Ascending aorta (tissue), 2 donors: ENCODE measurements at places on chromosomes 1 and 21. TPM values are rescaled to one million over a fixed set of nuclear protein-coding genes. Genes with fewer than 3 reads are reported as not detected.

GRCh38 chr1:29436181-29436785 is 200.0 kb downstream of the PTPRU start:
- DNase-seq, result no peak

The RCSD1 gene
- 36.8 TPM for total RNA-seq

The PTCH2 gene
- total RNA-seq, result not detected

The KRTAP12-2 gene
- not detected for total RNA-seq

The CD5L gene
- not detected for total RNA-seq

DNA sequence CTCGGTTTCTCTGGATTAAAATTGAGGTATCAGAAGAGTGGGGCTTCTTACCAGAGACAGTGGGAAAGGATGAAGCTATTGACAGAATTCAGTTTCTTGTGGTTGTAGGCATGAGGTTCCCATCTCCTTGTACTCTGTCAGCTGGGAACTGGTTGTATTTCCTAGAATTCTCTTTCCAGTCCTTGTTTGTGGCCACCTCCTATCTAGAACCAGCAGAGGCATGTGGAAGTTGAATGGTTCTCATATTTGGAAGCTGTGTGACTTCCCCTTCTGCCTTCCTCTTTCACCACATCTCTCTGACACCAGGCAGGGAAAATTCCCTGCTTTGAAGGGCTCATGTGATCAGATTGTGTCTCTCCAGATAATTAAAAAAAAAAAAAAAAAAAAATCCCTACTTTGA is 457.7 kb upstream of the ADAMTS5 start:
- DNase-seq, result no peak

The ZSWIM5 gene
- total RNA-seq, result 1.2 TPM

The ABCA4 gene
- not detected for total RNA-seq

The TESK2 gene
- total RNA-seq, result 0.32 TPM

The SFN gene
- total RNA-seq, result 17.8 TPM

DNA sequence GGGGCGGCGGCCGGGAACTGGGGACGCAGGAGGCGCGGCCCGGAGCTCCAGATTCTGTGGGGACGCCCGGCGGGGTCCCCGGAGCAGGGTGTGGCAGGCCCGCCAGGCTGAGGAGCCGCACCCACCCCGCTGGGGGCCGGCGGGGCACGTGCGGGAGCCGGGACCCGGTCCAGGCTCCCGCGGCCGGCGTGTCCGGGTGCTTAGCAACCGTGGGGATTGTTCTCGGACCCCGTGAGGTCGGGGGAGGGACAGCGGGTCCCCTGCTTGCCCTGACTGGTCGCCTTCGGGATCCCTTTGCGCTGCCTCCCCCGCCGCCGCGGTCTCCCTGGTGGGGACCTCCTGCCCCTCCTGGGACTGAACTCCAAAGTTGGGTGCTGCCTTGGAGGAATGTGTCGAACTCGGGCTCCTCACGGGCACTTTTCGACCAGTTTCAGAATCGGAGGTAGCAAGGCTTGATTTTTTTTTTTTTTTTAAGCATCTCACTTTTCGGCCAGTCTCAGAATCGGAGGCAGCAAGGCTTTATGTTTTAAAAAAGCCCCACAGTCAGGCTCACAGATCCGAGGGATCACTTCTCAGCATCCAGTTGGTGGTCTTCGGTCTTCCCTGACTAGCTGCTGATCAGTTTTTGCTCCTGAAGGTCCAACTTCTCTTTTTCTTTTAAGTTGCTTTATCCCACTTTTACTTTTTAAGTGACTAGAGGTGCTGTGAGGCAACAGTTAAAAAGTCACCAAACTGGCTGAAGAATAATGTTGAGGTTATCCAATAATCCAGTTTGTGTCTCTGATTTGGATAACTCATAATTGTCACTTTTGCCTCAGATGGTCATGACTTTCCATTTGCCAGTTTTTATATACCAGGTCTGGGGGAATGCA is 648 bp downstream of the FAM76A start:
- no peak for DNase-seq

DNA sequence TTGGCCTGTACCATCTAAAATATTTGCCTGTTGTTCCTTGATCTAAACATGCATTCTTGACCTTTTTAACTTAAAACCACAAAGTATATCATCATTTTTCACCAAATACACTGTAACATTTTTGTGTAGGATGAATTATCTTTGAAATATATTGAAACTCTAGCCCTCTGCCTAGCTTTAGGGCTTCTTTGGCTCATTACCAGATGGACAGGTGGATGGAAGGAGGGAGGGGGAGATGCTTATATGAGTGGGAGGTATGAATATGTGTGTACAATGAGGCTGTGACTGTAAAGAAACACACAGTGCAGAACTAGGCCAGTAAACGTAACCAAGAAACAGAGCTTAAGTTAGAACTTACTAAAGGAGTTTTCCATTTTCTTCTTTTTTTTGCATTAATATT is 118.5 kb downstream of the ESRRG start:
- DNase-seq, result no peak

DNA sequence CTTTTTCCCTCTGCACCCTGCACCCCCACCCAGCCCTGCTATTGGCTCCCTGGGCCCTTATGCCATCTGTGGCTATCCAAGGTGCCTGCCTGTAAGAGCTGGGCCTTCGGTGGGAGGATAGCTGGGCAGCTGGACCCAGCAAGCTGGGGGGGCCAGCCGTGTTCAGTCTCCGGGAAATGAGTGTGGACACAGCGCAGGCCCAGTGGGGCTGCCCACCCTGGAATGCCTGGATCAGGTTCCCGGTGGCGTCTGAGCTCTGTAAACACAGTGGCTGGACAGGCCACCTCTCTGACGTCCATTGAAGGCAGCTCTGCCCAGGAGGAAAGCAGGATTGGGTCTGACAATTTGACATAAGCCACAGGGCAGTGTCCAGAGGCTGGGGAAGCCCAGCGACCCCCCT is 127.8 kb downstream of the FOXD2 start:
- DNase-seq, result no peak

- DNase-seq, result no peak
Observed at GRCh38 chr1:59123081-59123681, 173.7 kb upstream of the FGGY start.

GRCh38 chr1:63906047-63906704 is 132.4 kb downstream of the ROR1 start:
- DNase-seq, result no peak

DNA sequence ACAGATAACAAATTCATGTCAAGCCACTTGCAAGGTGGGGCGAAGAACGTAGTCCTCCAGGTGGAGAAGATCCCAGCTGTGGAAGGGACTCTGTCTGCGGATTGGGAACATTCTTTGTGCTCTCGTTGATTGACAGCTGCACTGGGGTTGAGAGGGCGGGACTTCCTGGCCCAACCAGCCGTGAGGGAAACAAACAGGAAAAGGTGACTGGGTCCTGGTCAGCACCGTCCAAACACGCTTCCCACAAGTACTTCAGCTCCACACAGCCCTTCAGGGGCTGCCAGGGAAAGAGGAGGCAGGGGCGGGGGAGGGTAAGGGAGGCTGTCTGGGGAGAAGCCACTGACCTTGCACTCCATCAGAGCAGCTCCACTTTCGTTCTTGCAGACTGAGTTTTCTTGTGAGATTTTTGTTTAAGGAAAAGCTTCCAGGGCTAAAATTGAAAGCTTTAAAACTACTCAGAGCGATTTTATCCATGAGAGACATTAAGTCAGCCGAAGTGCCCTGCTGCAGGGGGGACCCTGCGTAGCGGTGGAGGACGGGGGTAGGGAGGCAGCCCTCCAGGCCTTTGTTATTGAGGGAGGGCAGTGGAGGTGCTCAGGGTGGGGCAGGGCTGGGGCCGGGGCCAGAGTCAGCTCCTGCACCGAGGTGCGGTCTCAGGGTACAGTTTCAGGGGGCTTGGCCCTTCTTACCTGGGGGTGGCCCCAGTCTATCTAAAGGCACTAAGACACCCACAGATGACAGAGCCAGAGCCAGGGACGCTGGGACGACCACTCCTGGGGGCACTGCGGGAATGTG is 21.6 kb upstream of the STUM start:
- DNase-seq, result no peak

GRCh38 chr1:228142155-228142691 is 2.1 kb downstream of the GUK1 start:
- DNase-seq, result no peak

The NBPF20 gene
- 2.0 TPM for total RNA-seq

The PDE9A gene
- 2.2 TPM for total RNA-seq

DNA sequence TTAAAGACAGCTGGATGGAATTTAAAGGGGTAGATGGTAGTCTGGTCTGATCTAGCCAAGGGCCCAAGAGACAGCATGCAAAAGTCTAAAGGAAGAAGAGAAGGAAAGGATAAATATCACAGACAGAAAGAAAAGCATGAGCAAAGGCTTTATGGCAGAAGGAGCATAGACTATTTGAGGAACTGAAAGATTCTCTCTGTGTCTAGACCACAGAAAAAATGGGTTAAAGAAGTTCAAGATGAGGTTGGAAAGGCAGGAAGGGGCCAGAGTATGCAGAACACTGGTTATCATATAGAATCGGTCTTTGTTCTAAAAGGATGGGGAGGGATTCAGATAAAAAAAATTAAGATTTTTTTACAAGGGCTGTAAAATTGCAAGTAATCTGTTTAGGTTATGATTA is 136.8 kb upstream of the SGIP1 start:
- DNase-seq, result no peak

The AKT3 gene
- total RNA-seq, result 38.0 TPM

DNA sequence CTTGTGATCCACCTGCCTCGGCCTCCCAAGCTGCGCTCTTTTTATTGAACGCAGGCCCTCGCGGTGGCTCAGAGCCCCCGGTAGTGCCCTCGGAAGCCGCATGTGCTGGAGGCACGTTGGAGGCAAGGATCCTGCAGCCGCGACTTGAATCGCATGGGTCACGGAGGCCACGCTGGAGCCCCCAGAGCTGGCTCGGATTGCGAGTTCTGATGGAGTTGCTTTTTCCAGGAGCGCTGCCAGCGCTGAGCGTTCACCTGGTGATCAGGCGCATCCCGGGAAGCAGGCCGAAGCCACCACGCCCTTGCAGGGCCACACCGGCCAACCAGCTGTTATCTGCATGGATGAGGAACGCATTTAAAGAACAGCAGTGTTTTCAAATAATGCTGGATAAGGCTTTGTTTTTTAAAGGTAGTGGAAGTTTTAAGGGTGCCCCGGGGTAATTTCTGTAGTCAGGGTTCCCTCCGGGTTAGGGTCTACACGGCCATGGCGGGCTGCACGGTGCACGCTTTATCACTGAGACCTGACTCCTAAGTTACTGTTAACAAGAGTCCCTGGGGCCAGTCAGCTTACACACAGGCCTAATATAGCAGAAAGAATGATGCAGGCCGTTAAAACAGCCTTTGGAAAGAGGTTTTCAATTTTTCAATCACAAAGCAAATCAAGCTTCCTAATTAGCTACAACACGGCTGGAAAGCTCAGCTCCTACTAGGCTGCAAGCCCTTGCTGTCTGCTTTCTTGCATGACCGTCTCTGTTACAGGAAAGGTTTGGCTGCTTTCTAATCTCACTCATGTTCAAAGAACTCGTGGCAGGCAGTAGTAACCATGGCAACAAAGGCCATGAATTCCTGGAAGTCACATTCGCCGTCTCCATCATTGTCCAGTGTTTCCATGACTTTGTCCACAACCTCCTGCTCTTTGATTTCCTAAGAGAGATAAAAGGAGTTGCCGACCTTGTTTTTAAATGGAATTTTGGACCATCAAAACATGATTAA is 6.0 kb downstream of the S100B start:
- DNase-seq, result no peak

DNA sequence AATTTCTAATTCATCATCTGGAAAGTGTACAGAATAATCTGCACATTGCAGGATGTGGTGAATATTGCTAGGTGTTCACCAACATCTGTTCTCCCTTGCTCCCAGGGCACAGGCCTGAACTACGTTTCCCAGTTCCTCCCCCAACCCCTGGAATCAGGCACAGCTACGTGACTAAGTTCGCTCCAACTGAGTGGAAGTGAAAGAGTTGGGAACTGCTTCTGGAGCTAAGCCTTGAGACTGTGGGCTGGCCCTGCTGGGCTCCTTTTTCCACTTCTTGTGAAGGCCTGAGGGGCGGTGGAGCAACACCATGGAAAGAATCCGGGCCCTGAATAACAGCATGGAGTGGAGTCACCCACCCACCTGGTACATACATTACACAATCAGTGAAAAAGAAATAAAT is 534.6 kb downstream of the SMYD3 start:
- DNase-seq, result no peak

DNA sequence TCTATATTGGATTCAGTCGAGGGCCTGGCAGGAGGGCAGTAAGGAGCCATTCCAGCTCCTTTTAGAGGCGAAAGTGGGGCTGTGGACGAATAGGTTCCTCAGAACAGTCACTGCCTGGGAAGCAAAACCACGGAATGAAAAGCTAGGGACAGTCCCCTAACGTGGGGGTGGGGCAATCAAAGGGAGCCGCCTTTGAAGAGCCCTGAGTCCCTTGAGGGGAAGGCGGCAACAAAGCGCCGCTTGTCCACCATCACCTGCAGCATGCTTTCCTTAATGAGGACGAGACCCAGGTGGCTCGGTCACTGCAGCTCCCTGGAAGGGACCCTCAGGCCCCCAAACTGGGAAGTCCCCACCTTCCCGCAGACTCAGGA is 184.7 kb downstream of the ETS2 start:
- no peak for DNase-seq

- DNase-seq, result no peak
Observed at GRCh38 chr1:214637722-214638458, 34.9 kb downstream of the CENPF start.

The C4BPA gene
- not detected for total RNA-seq

The LAMB3 gene
- 0.75 TPM for total RNA-seq

GRCh38 chr1:113438505-113439276 is 48.4 kb downstream of the MAGI3 start:
- DNase-seq, result no peak

The PTPN7 gene
- total RNA-seq, result not detected

The OPRD1 gene
- not detected for total RNA-seq

DNA sequence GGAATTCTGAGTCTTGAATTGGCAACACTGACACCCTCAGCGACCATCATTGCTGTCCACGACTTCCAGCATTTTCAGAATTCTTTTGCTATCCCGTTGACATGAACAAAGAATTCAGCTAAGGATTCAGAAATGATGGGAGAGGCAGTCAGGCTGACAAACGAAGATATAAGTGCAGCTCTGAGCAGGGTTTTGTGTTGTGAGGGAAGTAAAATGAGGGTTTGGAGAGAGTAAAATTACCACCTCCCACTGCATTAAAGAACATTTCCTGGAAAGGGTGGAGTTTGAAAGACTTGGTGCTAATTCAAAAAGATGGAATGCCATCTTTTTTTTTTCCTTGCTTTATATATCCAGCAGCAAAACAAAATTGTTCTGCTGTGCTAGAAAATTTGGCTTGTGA is 4.9 kb upstream of the ELK4 start:
- DNase-seq, result no peak

The L1TD1 gene
- not detected for total RNA-seq
